Activated T-cell treated with anti-CD3 and anti-CD28 coated beads, Interleukin-2, amount 50 U/mL, for 4 hours (primary cell): ENCODE measurements at places on chromosomes 7 and 10. TPM values are rescaled to one million over a fixed set of nuclear protein-coding genes. Genes with fewer than 3 reads are reported as not detected.

- DNase-seq = no peak
These were observed 38.5 kb upstream of the LRRC17 start for GRCh38 chr7:102874166-102874829.

DNA sequence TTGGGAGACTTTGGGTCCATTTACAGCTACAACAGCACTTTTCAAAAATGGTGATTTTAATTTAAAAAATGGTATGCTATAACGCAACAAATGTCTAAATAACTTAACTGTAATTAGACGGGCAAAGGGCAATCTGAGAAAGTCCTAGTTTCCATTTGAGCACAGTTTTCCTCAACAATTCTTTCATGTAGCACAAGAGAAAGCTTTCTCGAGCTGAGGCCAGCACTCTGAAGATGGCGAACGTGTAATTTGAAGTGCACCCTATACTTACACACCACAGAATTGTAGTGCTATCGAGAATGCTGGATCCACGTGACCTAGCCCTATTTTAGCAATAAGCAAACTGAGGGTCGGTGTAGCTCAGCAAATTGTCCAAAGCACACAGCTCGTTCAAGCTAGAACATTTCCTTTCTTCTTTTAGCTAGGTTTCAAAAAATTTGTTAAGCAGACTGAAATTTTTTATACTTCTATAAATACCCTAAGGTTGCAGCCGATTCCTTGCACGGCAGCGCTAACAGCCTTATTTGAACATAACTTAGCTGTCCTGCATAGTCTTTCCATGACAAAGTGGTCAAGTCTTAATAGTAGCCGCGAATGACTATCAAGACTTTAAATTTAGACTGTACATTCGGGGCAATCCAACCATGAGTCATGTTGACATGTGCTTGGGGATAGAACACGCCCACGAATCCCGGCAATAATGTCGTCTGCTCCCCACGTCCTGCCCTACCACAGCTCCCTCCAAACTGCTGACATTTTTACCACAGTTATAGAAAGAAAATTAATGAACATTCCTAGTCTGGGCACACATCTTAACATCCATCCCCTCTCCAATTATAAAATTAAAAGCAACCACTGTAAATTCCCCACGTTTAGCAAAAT is 10.0 kb downstream of the KLF6 start:
- no peak for DNase-seq

- DNase-seq = no peak
These were observed 70.0 kb upstream of the GJD4 start for GRCh38 chr10:35535136-35535535.

- no peak for DNase-seq
These were observed 286.8 kb upstream of the SHH start for GRCh38 chr7:156099085-156099484.

Gene PPP1R9A
- 0.08 TPM for total RNA-seq

GRCh38 chr7:158507917-158508316 is 79.7 kb downstream of the PTPRN2 start:
- no peak for DNase-seq

Gene BTBD16
- total RNA-seq = not detected

Gene PLA2G12B
- not detected for total RNA-seq

DNA sequence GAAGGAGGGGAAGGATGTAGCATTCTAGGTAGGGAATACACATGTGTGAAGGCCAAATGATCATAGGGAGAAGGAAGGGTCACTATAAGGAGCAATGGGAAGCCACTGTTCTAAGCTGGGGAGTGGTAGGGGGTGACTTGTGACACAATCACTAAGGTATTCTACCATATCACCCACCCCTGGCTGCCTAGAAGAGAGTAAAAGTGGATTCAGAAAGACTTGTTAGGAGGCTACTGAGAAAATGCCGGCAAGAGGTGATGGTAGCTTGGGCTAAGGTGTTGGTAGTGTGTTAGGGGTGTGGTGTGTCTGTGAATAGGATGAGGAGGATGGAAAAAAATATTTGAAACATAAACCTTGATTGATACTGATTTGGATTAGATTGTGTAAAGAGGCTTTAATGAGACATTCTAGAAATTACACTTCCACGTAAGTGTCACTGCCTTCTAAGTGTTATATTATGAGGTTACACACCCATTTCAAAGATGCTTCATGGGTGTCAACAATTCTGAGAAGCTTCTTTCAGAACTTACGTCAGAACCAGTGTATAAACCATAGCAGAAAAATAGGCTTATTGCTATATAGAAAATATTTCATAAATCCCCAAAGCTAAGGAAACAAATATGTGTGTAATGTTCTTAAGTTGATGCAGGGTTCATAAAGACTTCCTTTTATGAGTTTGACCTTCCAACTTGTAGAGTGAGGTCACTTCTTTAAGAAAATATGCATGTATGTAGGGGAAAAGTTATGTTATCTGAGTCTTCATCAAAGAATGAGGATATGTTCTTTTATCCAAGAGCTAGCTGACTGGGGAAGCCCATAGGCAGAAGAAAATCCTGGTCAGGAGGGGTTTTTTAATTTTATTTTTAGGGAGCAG is 5.6 kb upstream of the BPGM start:
- DNase-seq = no peak

Gene C7orf57
- 0.45 TPM for total RNA-seq
